ENCODE measurements at places on chromosomes 1 and 21.

DNA sequence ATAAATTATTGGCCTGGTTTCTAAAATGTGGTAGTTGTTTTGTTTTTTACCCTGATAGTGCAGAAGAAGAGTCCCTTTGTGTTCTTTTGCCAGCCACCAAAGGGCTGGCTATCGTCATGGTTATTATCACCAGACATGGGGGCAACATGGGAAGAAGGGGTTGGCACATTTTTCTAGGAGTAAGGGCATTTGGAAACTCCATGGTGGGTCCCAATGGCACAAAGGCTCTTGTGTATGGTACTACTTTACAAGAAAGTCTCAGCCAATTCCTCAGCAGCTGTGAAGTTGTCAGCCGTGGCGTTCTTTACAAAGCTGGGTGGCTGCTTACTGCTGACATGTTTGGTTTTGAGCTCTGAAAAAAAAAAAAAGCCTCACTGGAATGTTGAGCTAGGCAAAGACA lies 330.4 kb upstream of the ESRRG start:
- DNase-seq, result no peak

- DNase-seq, result peak; percentile 96
These were observed 117.8 kb downstream of the HHAT start for GRCh38 chr1:210446479-210446878.

- DNase-seq, result peak; percentile 85
These were observed 20.9 kb upstream of the NCMAP start for GRCh38 chr1:24535021-24535424.

DNA sequence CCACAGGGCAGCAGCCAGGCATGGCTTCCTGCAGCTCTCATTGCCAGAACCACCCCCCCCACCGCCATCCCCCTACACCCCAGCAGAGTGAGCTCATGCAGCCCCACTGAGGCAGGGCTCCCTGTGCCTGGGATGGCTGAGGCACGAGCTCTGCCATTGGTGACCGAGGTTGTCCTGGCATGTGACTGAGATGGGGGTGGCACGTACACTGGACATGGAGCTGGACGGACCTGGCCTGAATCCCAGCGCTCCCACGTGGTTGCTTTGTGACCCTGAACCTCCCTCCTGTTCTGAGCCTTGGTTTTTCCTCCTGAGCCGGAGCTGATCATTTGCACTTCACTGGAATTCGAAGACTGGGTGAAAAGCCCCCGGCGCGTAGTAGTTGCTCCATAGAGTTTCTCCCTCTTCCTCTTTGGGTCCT lies 28.3 kb downstream of the ALPL start:
- DNase-seq, result no peak

- no peak for DNase-seq
These were observed 34.6 kb downstream of the XCL2 start for GRCh38 chr1:168509210-168509609.

DNA sequence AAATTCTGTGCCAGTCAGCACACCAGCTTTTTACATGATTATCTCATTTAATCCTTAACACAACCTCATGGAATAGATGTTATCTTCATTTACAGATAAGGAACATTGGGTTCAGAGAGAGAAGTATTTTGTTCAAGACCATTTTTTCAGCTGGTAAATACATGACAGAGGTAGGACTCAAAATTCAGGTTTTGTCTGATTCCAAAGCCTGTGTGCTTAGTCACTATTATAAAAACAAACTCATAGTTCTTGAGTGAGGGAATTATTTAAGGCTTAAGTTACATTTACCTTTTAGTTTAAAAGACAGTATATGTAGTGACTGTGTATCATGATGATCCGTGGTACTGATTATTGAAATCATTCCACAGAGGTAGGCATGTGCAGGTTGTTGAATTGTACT lies 125.2 kb downstream of the MAGI3 start:
- no peak for DNase-seq

GRCh38 chr1:74812180-74812541 lies 79.2 kb downstream of the TYW3 start:
- DNase-seq, result no peak

GRCh38 chr1:159935719-159936272 lies 9.6 kb downstream of the IGSF9 start:
- no peak for DNase-seq
